ENCODE measurements at places on chromosomes 12 and 14.

GRCh38 chr14:102344485-102344884, 18.2 kb downstream of the CINP start:
- DNase-seq, result no peak

GRCh38 chr12:114064497-114064896, 98.4 kb upstream of the RBM19 start:
- DNase-seq, result no peak

DNA sequence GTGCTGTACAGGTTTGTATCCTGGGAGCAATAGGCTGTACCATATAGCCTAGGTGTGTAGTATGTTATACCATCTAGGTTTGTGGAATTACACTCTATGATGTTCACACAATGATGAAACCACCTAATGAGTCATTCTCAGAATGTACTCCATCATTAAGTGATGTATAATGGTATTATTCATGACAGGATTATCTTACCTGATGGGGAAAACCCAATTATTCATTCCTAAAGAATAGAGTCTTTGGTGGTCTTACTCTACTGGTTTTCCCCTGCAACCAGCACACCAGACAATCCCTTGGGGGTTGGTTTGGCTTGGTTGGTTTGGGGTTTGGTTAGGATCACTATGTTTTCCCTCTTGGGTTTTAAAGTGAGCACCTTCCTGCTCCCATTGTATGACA, 12.6 kb upstream of the OR10P1 start:
- DNase-seq, result no peak

DNA sequence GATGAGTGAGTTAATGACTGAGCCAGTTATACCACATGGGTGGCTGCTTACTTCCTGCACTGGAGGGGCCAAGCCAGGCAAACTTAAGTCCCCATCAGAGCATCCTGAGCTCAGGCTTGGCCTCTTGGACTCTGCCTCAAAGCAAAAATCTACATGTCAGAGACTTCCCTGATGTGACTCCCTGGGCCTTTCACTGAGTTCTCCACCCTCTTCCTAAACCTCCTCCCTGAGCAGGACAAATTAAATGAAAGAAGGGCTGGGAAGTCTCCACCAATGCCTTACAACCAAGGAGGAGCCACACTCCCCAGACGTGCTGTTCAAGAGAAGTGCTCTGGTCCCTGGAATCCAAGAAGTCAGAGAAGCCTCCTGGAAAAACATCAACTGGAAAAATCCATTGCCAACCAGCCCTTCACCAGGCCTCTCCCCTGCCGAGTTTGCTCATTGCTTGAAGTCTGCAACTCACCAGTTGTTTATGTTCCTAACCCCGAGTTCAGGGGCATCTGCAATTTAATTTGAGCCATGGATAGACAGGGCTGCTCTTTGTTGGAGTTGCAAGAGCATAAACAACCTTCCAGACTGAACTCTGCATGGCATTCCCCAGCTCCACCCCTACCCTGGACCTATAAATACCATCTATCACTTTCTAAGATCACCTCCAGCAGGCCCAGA, 160.5 kb downstream of the ANO2 start:
- no peak for DNase-seq

DNA sequence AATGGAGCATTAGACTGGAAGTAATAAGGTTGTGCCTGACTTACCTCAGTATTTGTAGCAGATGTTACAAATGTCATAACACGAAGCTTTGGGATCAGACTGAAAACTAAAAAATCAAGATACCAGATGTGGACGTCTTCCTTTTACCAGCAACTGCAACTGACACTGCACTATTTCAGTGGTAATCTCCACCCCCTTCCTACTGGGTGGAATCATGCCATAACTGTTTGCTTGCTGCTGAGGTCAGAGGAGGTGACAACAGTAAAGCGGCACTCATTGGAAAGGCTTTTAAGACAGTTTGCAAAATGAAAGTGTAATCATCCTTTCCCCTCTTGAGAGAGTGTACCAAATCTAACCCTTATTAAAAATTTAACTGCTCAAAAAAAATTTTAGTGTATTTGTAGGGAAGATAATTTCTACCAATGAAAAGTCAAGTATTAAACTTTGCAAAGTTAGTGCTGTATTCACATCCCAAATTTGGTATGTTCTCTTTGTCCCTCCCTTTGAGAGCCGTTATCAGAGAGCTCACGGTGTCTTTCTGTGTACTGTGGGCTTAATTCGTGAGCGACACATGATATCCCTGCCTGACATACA, 420.7 kb downstream of the NPAS3 start:
- no peak for DNase-seq

- DNase-seq, result no peak
Observed at GRCh38 chr12:121575952-121576625, 4.7 kb downstream of the KDM2B start.
